Transverse colon (tissue), 4 donors: ENCODE measurements at places on chromosomes 11 and 22.

DNA sequence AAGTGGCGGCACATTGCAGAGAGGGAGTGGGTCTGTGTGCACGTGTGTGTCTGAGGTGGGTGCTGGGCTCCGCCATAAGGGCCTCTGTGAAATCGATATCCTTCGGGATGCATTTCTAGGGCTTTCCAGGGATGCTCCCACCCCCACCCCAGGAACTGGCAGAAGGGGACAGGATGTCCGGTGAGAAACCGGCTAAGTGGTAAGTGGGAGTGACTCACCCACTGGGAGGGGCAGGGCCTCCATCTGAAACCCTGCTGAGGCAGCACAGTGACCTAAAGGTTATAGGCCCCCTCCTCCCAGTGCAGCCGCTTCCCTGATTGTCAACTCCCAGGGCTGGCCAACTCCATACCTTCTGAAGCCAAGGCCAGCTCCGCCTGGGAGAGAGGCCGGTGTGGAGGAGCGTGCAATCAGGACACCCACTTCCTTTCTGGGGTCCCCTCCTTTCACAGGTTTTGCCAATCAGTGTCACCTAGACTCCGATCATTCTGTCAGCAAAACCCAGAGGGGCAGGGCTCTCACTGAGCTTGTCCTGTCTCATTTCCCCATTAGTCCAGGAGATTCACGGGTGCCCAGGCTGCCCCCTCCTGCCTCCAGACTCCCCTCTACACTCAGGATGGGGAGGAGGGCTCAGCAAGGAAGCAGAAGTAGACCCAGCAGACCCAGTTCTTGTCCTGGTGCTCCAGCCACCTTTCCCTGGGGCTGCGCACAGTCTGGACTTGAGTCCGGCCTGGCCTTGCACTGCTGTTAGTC, 44.5 kb downstream of the NECTIN1 start:
- no peak for DNase-seq

DNA sequence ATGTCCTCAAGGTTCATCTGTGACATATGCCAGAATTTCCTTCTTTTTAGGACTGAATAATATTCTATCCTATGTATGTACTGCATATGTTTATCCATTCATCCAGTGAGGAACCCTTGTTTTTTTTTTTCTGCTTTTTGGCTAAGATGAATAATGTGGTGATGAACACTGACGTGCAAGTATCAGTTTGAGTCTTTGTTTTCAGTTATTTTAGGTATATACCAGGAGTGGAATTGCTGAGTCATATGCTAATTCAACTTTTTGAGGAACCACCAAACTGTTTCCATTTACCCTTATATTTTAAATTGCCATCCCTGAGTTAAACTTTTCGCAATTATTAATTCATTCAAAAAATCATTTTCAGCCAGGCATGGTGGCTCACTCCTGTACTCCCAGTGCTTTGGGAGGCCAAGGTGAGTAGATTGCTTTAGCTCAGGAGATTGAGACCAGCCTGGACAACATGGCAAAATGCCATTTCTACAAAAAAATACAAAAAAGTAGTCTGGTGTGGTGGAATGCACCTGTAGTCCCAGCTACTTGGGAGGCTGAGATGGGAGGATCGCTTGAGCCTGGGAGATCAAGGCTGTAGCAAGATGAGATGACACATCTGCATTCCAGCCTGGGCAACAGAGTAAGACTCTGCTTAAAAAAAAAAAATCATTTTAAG, 64.2 kb downstream of the MICAL2 start:
- DNase-seq: no peak

GRCh38 chr11:6757373-6757967, 14.3 kb downstream of the OR2AG2 start:
- DNase-seq: peak; percentile 60

- no peak for DNase-seq
Observed at GRCh38 chr22:41620589-41621098, at the start of gene DESI1. TSS of gene DESI1 (minus strand) at chr22:41621043. CDS start at chr22:41620839, 204 bp downstream.

DNA sequence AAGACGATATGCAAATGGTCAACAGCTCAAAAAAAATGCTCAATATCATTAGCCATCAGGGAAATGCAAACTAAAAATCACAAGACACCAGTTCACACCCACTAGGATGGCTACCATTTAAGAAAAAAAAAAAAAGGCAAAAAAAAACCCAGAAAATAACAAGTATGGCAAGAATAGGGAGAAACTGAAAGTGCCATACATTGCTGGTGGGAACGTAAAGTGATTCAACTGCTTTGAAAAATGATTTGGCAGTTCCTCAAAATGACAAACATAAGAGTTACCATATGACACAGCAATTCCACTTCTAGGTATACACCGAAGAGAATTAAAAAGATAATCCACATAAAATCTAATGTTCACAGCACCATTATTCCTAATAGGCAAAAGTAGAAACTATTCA, 47.5 kb downstream of the PICALM start:
- no peak for DNase-seq

- no peak for DNase-seq
Observed at GRCh38 chr22:35809816-35810215, 92.1 kb downstream of the APOL5 start.

GRCh38 chr11:104328512-104328907, 164.6 kb upstream of the PDGFD start:
- DNase-seq: no peak

- no peak for DNase-seq
Observed at GRCh38 chr11:34427186-34427805, 11.4 kb upstream of the CAT start.

DNA sequence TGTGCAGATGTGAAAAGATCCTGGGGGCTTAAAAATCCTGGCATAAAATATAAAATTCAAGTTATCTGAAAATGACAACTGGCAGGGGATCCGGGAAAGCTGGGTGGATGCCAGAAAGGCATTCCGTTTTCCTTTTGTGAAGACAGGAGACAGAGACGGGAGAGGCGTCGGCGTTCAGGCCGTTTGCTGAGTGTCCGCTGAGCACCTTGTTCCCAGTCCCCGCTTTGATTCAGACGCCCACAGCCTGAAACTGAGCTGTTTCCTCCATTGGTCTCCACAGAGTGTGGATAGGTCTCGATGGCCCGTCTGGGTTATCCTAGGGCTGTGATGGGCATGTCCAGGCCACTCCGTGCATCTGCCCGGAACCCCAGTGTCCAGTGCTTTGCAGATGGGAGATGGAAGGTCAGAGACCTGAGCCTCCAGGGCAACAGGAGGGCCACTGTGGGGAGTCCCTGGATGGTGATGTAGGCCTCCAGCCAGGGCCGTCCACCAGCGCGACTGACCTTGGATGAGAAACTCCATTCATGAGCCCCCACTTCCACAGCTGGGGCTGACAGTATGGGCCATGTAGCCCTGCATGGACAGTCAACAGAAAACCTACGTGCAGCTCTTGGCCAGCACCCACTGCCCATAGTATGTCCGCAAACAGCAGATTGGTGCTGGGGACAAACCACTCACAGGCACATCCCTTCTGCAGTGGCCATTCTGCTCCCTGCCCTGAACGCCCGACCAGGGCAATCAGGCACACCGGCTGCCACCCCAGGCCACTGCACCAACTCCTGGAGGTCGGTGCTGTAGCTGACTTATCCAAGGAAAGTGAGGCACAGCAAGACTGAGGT, 11.6 kb downstream of the MRGPRF start:
- DNase-seq: peak; percentile 7

- DNase-seq: no peak
Observed at GRCh38 chr11:83863272-83863671, 577.1 kb upstream of the CCDC90B start.

- DNase-seq: no peak
Observed at GRCh38 chr22:20414450-20414849, 20.5 kb downstream of the ZNF74 start.

DNA sequence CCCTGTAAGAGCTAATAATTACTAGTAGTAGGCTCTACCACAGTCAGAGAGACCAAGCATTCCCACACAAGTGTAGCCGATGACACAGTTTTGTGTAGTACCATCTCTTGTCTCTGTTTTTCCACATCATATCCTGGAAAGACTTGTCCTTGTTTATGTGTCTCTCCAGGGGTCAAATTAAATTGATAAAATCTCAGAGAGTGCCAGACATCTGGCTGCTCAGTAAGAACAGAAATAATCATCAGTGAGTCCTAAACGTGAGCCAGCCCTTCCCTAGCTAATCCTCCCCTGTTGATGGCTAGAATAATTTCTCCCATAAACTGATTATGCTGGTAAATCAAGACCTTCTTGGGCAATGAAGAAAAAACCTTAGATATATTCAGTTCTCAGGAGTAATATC, 111.4 kb upstream of the GRAMD1B start:
- no peak for DNase-seq

DNA sequence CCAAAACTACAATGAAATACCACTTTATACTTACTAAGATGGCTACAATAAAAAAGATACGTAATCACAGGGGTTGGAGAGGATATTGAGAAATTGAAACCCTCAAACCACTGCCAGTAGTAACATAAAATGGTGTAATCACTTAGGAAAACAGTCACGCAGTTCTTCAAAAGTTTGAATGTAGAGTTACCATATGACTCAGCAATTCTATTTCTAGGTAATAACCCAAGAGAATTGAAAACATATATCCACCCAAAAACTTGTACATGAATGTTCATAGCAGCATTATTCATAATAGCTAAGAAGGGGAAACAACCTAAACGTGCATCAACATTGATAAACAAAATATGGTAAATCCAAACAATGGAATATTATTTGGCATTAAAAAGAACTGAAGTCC, 24.4 kb upstream of the PSMA1 start:
- DNase-seq: no peak

DNA sequence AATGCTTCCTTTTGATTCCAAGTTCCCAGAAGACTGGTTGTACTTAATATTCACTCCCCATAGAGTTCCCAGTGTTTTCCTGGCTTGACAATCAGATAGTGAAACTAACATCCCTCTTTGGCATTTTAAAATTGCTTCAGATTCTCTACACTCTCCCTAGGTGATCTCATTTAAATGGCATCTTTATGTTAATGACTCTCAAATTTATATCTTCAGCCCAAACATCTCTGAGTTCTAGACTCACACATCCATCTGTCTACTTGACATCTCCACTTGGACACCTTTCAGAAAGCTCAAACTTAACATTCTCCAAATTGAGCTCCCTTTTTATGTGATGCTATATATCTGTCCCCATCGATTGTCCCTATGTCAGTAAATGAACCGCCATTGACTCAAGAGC, 232.0 kb downstream of the NTM start:
- no peak for DNase-seq

GRCh38 chr11:67534070-67534679, 10.9 kb upstream of the CABP2 start:
- DNase-seq: no peak

DNA sequence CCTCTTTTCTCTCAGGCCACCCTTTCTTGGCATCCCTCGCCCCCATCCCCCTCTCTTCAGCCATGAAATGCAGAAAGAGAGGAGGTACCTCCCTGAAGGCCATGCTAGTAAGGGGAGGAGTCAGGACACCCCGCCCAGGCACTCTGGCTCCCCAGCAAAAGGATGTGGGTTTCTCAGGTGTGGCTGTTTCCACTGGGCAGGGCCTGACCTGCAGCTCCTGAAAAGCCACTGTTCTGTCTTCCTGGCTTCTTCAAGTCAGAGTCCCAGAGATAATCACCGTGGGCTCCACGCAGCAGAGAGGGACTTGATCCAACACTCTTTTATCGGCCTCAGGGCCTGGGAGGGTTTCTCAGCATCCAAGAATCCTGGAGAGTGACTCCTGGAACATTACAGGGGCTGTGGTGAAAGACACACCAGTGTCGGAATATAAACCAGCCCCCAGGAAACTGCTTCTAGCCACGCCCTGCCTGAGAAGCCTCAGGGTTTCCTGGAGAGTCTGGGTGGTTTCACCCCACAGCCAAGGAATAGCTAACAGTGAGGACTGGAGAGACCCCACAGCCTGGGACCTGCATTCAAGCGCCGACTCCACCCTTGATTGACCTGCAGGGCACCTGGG, 45.7 kb upstream of the TSPAN18 start:
- DNase-seq: no peak

GRCh38 chr11:65384301-65384889, 1.9 kb upstream of the SLC25A45 start:
- no peak for DNase-seq

- DNase-seq: no peak
Observed at GRCh38 chr11:32224580-32224979, 133.7 kb downstream of the RCN1 start.
